Epithelial cell of alveolus of lung (primary cell): ENCODE measurements at places on chromosomes 2 and 18. TPM values are rescaled to one million over a fixed set of nuclear protein-coding genes. Genes with fewer than 3 reads are reported as not detected.

SLC11A1 gene
- total RNA-seq = 0.13 TPM in 1 of 2 replicates, not detected in the other

CNRIP1 gene
- 25.4 and 39.2 TPM in 2 replicates for total RNA-seq

FBXO11 gene
- 29.6 and 45.1 TPM in 2 replicates for total RNA-seq

SERPINB7 gene
- 0.91 TPM in 1 of 2 replicates, not detected in the other for total RNA-seq

PLCL1 gene
- 0.65 and 0.88 TPM in 2 replicates for total RNA-seq
